A673 (cell line): ENCODE measurements at places on chromosomes 13 and 19. TPM values are rescaled to one million over a fixed set of nuclear protein-coding genes. Genes with fewer than 3 reads are reported as not detected.

GRCh38 chr13:38415233-38415632 is 65.6 kb downstream of the UFM1 start:
- no peak for DNase-seq

GRCh38 chr13:80755910-80756309 is 415.0 kb upstream of the SPRY2 start:
- DNase-seq, result peak; percentile 3

GRCh38 chr19:38142176-38143035 is 81.6 kb downstream of the DPF1 start:
- peak; percentile 76 for DNase-seq

DNA sequence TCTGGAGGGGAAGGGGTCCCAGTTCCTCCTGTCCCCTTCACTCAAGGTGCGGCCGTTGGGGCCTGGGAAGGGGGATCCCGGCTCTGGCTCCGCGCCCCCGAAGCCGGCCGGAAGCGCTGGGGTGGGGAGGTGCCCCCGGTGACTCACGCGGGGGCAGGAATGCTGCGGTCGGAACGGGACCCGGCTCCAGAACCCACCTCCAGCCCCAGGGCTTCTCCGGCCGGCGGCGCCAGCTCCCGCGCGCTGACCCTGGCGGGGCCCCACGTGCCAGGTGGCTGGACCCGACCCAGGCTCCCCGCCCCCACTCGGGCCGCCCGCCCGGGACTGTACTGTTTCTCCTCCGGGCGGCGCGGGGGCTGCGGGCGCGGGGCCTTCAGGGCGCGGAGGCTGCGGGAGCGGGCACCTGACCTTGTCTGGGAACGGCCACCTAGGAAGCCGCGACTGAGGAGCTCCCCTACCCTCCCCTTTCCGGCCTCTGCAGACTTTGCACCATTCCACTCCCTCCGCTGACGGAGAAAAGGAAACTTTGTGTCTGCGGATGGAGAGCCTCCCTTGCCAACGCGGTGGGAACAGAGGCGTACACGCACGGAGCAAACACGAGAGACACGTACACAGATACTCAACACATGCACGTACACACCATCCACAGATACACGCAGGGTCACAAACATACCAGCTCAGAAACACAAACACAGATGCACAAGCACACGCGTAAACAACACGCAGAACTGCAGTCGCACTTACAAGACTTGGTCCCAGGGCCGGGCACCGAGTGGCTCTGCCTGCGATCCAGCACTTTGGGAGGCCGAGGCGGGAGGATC is 7.2 kb downstream of the AXL start:
- DNase-seq, result peak; percentile 52

GRCh38 chr13:112112534-112113276 is 45.8 kb downstream of the SOX1 start:
- DNase-seq, result no peak

DNA sequence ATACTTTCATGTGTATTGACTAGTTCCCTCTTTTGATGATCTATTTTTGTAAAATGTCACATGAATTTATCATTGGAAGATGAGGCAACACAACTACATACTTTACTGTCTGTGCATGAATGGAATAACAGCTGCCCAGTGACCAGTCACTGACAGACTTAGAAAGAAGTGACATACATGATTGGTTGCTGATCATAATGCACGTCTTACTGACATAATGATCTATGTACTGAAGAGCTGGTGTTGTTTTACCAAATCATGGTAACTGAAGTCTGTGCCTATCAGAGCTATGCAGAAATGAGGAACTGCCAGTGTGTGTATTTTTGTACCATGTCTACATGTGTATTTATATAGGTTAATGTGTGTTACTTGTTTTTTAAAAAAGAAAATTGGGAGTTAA is 26.5 kb downstream of the GPR18 start:
- DNase-seq, result no peak

- peak; percentile 34 for DNase-seq
These were observed 71.3 kb downstream of the DPF1 start for GRCh38 chr19:38152461-38153379.

DNA sequence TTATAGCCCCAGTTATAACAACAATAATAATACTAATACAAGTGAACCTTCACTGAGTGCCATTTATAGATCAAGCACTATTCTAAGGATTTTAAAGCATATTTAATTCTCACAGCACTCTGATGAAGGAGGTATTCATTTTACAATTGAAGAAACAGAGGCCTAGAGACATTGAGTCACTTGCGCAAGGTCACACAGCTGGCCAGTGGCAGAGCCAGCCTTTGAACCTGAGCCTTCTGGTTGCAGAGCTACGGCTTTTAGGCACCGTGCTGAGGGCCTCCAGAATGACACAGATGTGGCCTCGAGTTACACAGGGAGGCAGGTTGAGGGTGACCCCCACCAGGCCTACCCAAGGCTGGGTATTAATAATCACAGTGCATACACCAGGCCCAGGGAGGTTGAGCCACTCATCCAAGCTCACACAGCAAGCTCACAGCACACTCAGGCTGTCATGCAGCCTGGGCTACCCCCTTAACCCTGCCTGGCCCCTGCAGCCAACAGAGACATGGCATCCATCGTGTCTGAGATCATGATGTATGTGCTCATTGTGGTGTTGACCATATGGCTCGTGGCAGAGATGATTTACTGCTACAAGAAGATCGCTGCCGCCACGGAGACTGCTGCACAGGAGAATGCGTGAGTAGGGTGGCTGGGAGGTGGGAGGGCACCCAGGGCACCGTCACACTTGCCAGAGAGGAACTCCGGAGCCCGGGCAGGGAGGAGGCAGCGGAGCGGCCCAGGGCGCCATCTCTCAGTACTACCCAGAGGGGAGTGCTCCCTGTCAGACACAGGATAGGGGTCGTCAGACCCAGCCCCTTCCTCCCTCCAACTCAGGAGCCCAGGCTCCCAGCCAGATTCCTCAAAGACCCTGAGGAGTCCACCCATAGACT is 2.7 kb upstream of the HPN start:
- no peak for DNase-seq

DNA sequence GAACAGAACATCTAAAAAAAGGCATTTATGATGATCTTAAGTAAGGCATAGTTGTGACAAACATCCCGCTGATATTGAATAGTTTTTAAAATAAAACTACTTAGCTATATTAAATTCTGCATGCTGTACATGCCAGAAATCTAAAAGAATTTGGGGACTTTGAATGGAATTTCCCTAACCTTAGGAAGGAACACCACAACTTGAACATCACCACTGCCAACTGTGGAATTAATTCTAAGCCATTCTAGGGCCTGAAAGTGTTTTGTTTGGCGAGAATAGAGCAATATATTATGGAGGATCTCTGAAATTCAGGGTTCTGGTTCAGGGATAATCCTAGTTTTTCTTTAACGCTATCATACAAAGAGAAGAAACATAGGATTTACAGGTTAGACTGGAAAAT is 17.8 kb upstream of the LATS2 start:
- no peak for DNase-seq

DNA sequence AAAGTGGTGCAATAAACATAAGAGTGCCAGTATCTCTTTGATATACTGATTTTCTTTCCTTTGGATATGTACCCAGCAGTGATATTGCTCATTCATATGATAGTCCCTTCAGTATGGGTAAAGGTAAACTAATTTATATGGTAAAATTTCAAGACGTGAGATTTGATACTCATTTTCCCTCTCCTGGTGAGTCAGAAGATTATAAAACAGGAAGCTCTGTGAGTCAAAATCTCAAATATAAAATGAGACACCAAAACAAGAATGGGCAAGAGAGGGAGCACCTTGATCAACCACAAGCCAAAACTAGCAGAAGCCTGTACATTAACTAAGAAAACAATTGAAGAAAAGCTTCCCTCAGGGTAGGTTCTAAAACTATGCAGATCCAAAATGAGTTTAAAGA is 216.3 kb downstream of the SLITRK6 start:
- DNase-seq, result no peak

DNA sequence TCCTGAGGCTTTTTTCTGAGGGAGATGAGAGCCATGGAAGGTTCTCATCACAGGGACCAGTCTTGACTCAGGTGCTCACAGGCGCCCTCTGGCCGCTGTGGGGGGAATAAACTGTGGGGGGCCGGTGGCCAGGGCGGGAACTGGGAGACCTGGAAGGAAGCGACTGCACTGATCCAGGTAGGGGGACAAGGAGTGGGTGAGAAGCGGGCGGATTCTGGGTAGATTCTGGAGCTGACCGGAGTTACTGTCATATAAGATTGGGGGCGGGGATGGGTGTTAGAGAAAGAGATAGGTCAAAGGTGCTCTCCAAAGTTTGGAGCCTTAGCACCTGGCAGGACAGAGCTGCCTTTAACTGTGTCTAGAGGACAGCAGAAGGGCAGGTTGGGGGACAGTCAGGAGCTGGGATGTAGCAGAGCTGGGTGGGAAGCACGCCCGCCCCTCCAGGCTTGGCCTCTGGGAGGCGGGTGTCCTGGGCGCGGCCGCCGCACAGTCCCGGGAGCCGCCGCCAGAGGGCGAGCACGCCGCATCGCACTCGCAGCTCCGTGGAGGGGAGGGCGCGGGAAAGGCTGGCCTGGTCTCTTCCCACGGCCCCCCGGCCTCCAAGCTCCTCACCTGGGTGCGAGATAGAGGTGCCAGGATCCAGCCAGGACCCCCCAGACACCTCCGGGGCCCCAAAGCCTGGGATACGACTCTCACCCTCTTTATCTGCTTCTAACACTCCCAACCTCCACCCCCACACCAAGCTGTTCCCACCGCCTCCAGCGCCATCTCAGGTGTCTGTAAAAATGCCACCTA is 4.2 kb upstream of the DAND5 start:
- DNase-seq, result peak; percentile 85

GRCh38 chr19:44822670-44823372 is 13.9 kb downstream of the BCAM start:
- DNase-seq, result no peak

DNA sequence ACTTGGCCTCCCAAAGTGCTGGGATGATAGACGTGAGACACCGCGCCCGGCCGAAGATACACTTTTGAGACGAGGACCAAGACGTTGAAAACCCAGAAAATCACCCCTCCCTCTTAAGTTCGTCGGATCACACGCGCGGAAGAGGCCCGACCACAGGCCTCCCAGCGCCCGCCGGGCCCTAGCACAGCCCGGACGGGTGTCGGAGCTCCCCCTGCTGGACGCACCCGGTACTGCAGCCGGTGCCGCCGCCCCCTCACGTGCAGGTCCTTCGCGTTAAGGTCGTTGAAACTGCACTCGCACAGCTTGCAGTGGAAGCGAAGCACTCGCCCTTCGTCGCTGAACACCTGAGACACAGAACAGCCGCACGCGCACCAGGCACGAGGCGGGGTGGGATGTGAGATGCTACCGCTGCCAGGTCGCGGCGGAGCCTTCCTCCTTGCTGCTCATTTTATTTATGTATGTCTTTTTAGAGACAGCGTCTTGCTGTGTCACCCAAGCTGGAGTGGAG is 35.7 kb upstream of the MATK start:
- peak; percentile 78 for DNase-seq

Gene KIR3DL1
- not detected in 2 replicates for total RNA-seq

Gene ANGPTL8
- total RNA-seq, result not detected in 2 replicates

Gene NDUFB7
- total RNA-seq, result 180 and 196 TPM in 2 replicates
